Prostate gland (tissue), 2 donors: ENCODE measurements at places on chromosomes 12 and 14.

DNA sequence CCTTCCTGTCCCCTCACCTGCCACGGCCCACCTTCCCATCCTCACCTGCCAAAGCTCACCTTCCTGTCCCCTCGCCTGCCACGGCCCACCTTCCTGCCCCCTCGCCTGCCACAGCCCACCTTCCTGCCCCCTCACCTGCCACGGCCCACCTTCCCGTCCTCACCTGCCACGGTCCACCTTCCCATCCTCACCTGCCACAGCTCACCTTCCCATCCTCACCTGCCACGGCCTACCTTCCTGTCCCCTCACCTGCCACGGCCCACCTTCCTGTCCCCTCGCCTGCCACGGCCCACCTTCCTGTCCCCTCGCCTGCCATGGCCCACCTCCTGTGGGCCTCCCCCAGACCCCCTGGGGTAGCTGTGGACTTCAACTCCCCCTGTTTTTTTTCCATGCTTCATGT lies 48.8 kb upstream of the GPR68 start:
- H3K27ac ChIP-seq, result no peak overlapping the region
- no peaks in the 10 kb centered on the region for H3K36me3 ChIP-seq

GRCh38 chr12:56941299-56942017 lies 7.2 kb upstream of the SDR9C7 start:
- no peaks in the 10 kb centered on the region for H3K4me1 ChIP-seq
- no peaks in the 10 kb centered on the region for H3K36me3 ChIP-seq
- no peak overlapping the region for H3K4me3 ChIP-seq
- DNase-seq, result peak; percentile 23
- no peak overlapping the region for H3K27ac ChIP-seq

DNA sequence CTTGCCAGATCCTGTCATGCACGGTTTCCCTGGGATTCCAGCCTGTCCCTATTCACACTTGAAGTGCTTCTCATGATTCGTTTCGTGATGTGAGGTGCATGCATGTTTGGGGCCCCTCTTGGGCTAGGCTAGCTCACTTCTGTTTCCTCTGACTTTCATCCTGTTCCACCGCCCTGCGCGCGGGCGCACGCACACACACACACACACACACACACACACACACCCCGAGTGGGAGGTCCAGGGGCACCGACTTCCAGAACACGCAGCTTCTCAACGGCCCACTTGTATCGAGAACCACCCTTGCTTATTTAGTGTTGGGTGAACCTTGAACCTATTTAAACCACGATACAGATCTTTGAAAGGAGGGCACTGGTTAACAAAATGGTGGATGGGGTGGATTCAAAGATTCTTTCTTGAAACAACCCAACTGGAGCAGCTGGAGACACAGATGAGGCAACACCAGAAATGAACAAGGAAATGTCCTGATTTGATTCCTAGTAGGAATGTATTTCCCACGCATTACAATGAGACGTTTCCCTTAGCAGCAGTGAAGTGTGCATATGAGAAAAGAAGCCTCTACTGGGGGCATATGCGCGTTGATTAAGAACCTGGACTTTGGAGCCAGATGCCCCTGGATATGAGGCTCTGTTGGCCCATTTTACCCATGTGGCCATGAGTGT lies 16.3 kb downstream of the ELK3 start:
- DNase-seq, result no peak
- no peaks in the 10 kb centered on the region for H3K4me1 ChIP-seq

GRCh38 chr12:65019696-65020234 lies 101.3 kb downstream of the WIF1 start:
- no peak for DNase-seq
- H3K27ac ChIP-seq, result no peak overlapping the region
- no peaks in the 10 kb centered on the region for H3K27me3 ChIP-seq
- H3K36me3 ChIP-seq, result no peaks in the 10 kb centered on the region
- no peaks in the 10 kb centered on the region for H3K4me1 ChIP-seq

GRCh38 chr14:89697281-89698060 lies 257.1 kb downstream of the EFCAB11 start:
- no peak overlapping the region for H3K27ac ChIP-seq
- no peaks in the 10 kb centered on the region for H3K36me3 ChIP-seq
- H3K4me3 ChIP-seq, result no peak overlapping the region
- no peaks in the 10 kb centered on the region for H3K27me3 ChIP-seq
- no peaks in the 10 kb centered on the region for H3K4me1 ChIP-seq
- no peak for DNase-seq

GRCh38 chr14:103700753-103701490 lies 14.3 kb downstream of the XRCC3 start:
- DNase-seq, result no peak
- no peaks in the 10 kb centered on the region for H3K36me3 ChIP-seq
- no peak overlapping the region for H3K27ac ChIP-seq
- peaks cover 31% of the 10 kb centered on the region for H3K4me1 ChIP-seq

GRCh38 chr12:110992909-110993308 lies 72.5 kb upstream of the MYL2 start:
- H3K36me3 ChIP-seq, result no peaks in the 10 kb centered on the region
- H3K27me3 ChIP-seq, result no peaks in the 10 kb centered on the region
- no peak for DNase-seq
- H3K4me3 ChIP-seq, result no peak overlapping the region

DNA sequence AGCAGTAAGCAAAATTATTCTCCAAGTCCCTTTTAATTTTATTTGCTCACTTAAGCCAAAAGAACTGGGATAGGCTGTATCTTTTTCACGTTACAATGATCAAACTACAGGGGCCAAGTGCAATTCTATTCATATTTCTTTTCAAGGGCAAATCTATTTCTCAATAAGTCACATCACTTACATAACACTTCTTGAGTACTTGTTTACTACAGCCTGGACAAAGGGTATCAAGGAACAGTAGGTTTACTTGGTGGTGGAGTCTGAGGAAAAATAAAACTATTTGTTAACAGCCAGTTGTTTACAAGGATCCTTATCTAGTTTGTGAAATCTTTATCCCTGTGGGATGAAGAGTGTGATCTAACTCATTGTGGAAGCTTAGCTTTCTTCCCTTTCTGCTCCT lies 72.1 kb downstream of the PDE3A start:
- no peak overlapping the region for H3K27ac ChIP-seq
- H3K4me3 ChIP-seq, result no peak overlapping the region
- DNase-seq, result no peak

GRCh38 chr14:63224196-63224595 lies 20.0 kb downstream of the RHOJ start:
- H3K36me3 ChIP-seq, result no peaks in the 10 kb centered on the region
- H3K4me3 ChIP-seq, result no peak overlapping the region
- no peaks in the 10 kb centered on the region for H3K4me1 ChIP-seq
- no peaks in the 10 kb centered on the region for H3K27me3 ChIP-seq

GRCh38 chr12:172732-173161 lies 41.2 kb downstream of the SLC6A12 start:
- H3K4me3 ChIP-seq, result no peak overlapping the region
- H3K27me3 ChIP-seq, result peaks cover 2% of the 10 kb centered on the region
- H3K4me1 ChIP-seq, result no peaks in the 10 kb centered on the region
- no peaks in the 10 kb centered on the region for H3K36me3 ChIP-seq
- H3K27ac ChIP-seq, result no peak overlapping the region

- no peak for DNase-seq
- H3K36me3 ChIP-seq, result no peaks in the 10 kb centered on the region
- H3K27ac ChIP-seq, result no peak overlapping the region
Observed at GRCh38 chr12:125194987-125195386, 129.8 kb downstream of the AACS start.

- H3K4me3 ChIP-seq, result no peak overlapping the region
- no peak for DNase-seq
- no peaks in the 10 kb centered on the region for H3K36me3 ChIP-seq
- no peaks in the 10 kb centered on the region for H3K4me1 ChIP-seq
Observed at GRCh38 chr14:57761800-57762199, 104.1 kb downstream of the SLC35F4 start.

DNA sequence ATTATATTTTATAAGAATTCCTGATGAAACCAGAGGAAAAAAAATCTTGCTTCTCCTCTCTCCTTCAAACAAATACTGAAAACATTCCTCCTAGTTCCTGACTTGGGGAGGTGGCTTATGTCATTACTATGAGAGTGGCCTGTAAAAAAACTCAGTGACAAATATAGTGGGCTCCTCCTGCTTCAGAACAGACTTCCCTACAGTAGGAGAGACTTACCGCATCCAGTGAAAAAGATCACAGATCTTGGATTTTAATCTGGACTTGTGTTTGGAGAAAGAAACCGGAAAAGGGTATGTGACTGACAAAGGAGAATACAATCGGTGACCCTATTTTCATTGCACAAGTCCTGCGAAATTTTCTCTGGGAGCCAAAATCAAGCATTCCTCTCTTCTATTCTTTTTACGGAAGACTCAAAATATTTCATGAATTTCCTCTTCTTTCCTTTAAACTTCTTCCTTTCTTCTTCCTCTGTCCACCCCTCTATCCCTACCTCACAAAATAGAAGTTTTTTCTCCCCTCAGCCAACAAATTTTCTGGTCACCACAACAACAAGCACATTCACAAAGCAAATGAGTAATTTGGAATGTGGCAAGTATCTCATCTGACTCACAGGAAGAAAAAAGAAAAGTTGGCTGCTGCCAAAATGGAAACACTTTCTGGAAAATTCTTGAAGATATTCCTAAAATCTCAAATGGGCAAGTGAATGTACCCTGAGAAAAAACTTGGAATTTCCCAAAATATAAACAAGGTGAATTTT lies 185.1 kb upstream of the CDKN3 start:
- H3K4me1 ChIP-seq, result no peaks in the 10 kb centered on the region
- DNase-seq, result no peak
- no peak overlapping the region for H3K4me3 ChIP-seq
- no peaks in the 10 kb centered on the region for H3K27me3 ChIP-seq
- no peaks in the 10 kb centered on the region for H3K36me3 ChIP-seq
- no peak overlapping the region for H3K27ac ChIP-seq

GRCh38 chr12:5505116-5505515 lies 73.2 kb downstream of the NTF3 start:
- no peaks in the 10 kb centered on the region for H3K27me3 ChIP-seq
- no peak overlapping the region for H3K4me3 ChIP-seq
- H3K4me1 ChIP-seq, result no peaks in the 10 kb centered on the region
- no peak for DNase-seq
- H3K36me3 ChIP-seq, result no peaks in the 10 kb centered on the region

DNA sequence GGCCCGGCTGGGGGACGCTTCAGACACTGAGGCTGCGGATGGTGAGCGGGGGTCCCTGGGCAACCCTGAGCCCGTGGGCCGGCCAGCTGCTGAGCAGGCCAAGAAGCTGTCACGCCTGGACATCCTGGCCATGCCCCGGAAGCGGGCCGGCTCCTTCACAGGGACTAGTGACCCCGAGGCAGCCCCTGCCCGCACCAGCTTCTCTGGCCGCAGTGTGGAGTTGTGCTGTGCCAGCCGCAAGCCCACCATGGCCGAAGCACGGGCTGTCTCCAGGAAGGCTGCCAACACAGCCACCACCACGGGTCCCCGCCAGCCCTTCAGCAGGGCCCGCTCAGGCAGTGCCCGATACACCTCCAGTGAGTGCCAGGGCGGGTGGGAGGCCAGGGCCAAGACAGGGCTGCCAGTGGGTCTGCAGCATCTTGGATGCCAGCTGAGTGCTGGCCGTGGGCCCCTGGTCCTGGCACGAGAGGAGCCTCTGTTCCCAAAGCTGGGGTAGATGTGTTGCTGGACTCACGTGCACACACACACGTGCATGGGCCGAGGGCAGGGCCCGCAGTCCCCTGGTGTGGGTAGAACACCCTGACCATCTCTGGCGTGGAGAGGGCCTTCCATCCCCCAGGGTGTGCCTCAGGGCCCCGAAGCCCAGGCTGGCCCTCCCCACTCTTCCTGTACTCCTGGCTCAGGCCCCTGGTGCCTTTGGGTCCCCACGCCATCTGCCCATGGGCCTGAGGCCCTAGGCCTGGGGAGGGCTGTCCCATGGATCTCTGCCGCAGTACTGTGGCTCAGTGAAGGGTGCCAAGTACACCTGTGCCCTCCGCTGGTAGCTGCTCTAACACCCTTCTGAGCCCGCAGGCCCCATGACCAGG lies 22.8 kb downstream of the CEP170B start:
- no peaks in the 10 kb centered on the region for H3K27me3 ChIP-seq
- H3K36me3 ChIP-seq, result peaks cover 6% of the 10 kb centered on the region
- H3K4me1 ChIP-seq, result no peaks in the 10 kb centered on the region
- H3K4me3 ChIP-seq, result no peak overlapping the region
- DNase-seq, result no peak
- no peak overlapping the region for H3K27ac ChIP-seq

GRCh38 chr14:101030586-101030985 lies 127.1 kb upstream of the RTL1 start:
- no peak for DNase-seq
- no peaks in the 10 kb centered on the region for H3K36me3 ChIP-seq
- no peak overlapping the region for H3K4me3 ChIP-seq

DNA sequence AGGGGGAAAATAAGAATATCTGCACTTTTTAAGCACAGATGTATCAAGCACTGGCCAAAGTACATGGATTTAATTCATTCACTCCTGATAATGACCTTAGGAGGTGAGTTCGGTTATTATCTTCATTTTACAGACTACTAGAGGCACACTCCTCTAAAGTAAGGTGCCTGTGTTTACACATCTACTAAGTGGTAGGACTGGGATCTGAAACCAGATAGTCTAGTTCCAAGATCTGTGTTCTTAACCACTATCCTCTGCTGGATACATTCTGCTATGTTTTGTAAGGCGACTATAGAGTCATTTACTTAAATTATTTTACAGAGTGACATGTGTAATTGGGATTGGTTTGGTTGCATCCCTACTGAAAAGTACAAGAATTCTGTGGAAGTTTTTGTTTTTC lies 175.3 kb downstream of the ESR2 start:
- H3K4me3 ChIP-seq, result no peak overlapping the region
- peaks cover 5% of the 10 kb centered on the region for H3K4me1 ChIP-seq
- no peaks in the 10 kb centered on the region for H3K27me3 ChIP-seq
- DNase-seq, result no peak
- H3K36me3 ChIP-seq, result no peaks in the 10 kb centered on the region

DNA sequence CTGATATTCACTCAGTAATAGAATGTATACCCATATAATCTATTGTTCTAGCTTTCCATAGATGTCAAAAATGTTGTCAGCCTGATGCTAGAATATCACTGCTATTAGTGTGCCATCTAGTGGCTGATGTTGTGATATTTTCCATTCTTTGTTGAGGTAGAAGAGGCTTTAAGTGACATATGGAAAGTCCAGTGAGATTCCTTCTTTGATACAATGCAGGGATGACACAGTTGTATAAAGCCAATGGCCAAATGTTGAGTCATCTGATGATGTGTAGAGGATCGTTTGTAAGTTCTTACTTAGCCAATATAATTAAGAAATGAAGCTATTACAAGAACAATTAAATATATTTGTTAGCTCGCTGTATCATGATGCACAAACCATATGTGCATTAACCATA lies 58.1 kb upstream of the PCED1B start:
- no peaks in the 10 kb centered on the region for H3K36me3 ChIP-seq
- H3K4me3 ChIP-seq, result no peak overlapping the region
- DNase-seq, result peak; percentile 25

GRCh38 chr12:120092551-120093335 lies 23.8 kb downstream of the RAB35 start:
- DNase-seq, result no peak
- H3K4me1 ChIP-seq, result no peaks in the 10 kb centered on the region
- no peaks in the 10 kb centered on the region for H3K36me3 ChIP-seq
